ENCODE measurements at places on chromosomes 12 and 14.
A peak's percentile ranks its signal among the peaks of the same experiment; 100 is the strongest.

- H3K27me3 ChIP-seq = no peaks in the 10 kb centered on the region
- no peak overlapping the region for H3K4me3 ChIP-seq
- no peaks in the 10 kb centered on the region for H3K36me3 ChIP-seq
- no peak for DNase-seq
- no peaks in the 10 kb centered on the region for H3K4me1 ChIP-seq
- no peak overlapping the region for H3K27ac ChIP-seq
Measured at GRCh38 chr14:100215330-100215885, 23.5 kb upstream of the YY1 start.

DNA sequence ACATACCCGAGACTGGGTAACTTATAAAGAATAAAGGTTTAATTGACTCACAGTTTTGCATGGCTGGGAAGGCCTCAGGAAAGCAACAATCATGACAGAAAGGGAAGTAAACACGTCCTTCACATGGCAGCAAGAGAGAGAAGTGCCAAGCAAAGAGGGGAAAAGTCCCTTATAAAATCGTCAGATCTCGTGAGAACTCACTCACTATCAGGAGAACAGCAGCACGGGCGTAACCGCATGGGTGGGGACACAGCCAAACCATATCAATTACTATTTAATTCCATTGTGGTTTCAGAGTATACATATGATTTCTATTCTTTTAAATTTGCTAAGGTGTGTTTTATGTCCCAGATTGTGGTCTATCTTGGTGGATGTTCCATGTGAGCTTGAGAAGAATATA, 117.9 kb downstream of the SCAF11 start:
- no peak overlapping the region for H3K4me3 ChIP-seq
- H3K27me3 ChIP-seq = no peaks in the 10 kb centered on the region
- H3K36me3 ChIP-seq = 0 out of 2 replicates have a peak, but pooled peaks cover 6% of the 10 kb centered on the region
- H3K4me1 ChIP-seq = 0 out of 2 replicates have a peak, but pooled peaks cover 10% of the 10 kb centered on the region
- no peak overlapping the region for H3K27ac ChIP-seq

- no peaks in the 10 kb centered on the region for H3K36me3 ChIP-seq
- DNase-seq = no peak
- no peaks in the 10 kb centered on the region for H3K4me1 ChIP-seq
- H3K27ac ChIP-seq = no peak overlapping the region
- no peaks in the 10 kb centered on the region for H3K27me3 ChIP-seq
Measured at GRCh38 chr12:124361074-124361970, 66.4 kb downstream of the RFLNA start.

DNA sequence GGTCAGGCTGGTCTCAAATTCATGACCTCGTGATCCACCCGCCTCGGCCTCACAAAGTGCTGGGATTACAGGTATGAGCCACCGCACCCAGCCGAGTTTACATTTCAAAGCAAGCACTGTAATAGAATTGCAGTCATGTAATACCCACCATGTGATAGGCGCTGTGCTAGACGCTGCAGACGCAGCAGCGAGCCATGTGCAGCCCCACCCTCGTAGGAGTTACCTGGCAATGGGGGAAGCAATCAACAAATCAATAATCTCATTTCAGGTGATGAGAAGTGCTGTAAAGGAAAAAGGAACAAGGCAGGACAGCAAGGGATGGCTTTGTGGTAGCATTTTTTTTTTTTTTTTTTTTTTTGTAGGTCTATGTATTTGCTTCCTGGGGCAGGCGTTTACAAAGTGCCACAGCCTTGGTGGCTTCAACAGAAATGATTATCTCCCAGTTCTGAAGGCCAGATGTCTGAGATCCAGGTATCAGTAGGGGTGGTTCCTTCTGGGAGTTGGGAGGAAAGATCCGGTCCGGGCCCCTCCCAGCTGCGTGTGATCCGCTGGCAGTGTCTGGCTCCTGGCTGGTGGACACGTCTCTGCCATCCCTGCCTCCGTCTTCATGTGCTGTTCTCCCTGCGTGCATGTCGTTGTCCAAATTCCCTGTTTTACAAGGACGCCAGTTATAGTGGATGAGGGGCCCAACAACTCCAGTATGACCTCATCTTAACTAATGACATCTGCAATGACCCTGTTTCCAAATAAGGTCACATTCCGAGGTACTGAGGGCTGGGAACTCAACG, 72.8 kb downstream of the TNFAIP2 start:
- no peak for DNase-seq
- no peaks in the 10 kb centered on the region for H3K36me3 ChIP-seq
- H3K4me3 ChIP-seq = no peak overlapping the region
- H3K4me1 ChIP-seq = no peaks in the 10 kb centered on the region

DNA sequence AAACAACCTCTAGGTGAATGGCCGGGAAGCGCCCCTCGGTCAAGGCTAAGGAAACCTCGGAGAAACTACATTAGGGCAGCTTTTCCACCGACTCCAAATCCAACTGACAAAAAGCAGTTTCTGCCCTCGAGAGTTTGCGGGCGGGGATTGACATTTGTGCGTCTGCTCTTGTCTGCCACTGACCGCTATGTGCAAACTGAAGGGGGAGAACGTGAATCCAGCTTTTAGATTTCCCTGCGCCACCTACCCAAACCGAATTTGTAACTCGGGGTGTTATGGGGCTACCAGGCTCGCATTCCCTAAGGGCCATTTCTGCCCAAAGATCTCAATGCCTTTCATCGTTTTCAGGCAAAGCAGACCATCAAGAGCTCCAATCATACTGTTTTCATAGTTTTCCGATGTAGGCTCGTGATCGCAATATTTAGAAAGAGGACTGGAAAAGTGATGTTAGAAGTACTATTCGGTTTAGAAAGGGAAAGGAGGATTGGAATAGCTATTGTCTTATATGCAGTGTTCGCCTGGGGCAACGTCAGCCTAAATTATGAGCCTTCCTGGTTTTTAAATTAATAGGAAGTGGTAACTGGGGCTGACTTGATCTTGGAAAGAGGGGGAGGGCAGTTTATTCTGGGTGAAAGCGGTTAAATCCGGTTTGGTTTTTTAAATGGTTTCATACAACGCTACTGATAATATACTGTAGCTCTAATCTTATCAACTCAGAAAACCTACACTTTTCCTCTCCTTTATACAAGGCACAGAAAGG, 45.4 kb downstream of the BCAT1 start:
- no peak overlapping the region for H3K27ac ChIP-seq
- DNase-seq = no peak
- H3K4me1 ChIP-seq = no peaks in the 10 kb centered on the region
- H3K4me3 ChIP-seq = no peak overlapping the region
- no peaks in the 10 kb centered on the region for H3K36me3 ChIP-seq
- H3K27me3 ChIP-seq = no peaks in the 10 kb centered on the region

GRCh38 chr14:99884834-99885648, 91.8 kb downstream of the EML1 start:
- H3K27ac ChIP-seq = no peak overlapping the region
- no peaks in the 10 kb centered on the region for H3K36me3 ChIP-seq
- no peaks in the 10 kb centered on the region for H3K4me1 ChIP-seq
- peak; percentile 40 for DNase-seq

DNA sequence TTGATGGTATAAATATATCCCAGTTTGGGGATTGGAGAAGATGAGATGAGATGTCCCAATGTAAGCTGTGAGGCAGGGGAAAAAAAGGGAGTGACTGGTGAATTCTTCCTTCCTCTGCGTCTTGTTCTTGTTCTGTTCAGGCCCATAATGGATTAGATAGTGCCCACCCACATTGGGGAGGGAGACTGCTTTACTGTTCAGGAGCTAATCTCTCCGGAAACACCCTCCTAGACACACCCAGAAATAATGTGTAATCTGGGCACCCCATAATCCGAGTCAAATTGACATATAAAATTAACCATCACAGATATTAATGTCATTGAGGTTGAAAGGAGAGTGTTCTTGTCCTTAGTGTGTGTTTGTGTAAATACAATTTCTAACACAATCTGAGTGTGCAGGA, 29.3 kb downstream of the ETV6 start:
- H3K4me3 ChIP-seq = no peak overlapping the region
- H3K27ac ChIP-seq = no peak overlapping the region
- H3K4me1 ChIP-seq = 0 out of 2 replicates have a peak, but pooled peaks cover 5% of the 10 kb centered on the region

GRCh38 chr12:124490584-124491305, 76.7 kb downstream of the NCOR2 start:
- H3K27ac ChIP-seq = no peak overlapping the region
- H3K36me3 ChIP-seq = no peaks in the 10 kb centered on the region
- no peak overlapping the region for H3K4me3 ChIP-seq
- no peaks in the 10 kb centered on the region for H3K4me1 ChIP-seq

DNA sequence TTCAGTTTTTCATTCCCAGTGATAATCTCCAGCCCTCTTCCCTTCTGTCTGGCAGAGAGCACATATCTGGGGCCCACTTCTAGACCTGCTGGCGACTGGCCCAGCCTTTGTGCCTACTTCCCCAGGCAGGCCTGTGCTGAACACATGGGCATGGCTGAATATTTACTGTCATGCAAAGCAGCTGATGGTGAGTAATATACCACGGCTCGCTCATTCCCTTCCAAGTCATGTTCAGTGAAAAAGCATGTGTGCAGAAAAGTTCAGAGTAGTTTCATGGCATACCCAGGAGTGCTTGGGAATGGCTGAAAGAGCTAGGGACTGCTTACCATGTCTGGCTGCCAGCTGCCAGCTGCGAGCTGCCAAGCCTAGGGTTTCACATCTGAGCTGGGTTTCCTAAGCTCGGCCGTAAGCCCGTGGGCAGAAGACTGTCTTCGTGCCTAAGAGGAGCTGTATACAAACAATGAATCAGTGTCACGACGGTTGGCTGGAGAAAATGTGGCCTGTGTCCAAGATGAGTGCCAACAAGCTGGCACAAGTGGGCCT, 179.9 kb upstream of the PELI2 start:
- DNase-seq = no peak
- H3K27ac ChIP-seq = no peak overlapping the region
- no peaks in the 10 kb centered on the region for H3K4me1 ChIP-seq
- H3K27me3 ChIP-seq = no peaks in the 10 kb centered on the region

DNA sequence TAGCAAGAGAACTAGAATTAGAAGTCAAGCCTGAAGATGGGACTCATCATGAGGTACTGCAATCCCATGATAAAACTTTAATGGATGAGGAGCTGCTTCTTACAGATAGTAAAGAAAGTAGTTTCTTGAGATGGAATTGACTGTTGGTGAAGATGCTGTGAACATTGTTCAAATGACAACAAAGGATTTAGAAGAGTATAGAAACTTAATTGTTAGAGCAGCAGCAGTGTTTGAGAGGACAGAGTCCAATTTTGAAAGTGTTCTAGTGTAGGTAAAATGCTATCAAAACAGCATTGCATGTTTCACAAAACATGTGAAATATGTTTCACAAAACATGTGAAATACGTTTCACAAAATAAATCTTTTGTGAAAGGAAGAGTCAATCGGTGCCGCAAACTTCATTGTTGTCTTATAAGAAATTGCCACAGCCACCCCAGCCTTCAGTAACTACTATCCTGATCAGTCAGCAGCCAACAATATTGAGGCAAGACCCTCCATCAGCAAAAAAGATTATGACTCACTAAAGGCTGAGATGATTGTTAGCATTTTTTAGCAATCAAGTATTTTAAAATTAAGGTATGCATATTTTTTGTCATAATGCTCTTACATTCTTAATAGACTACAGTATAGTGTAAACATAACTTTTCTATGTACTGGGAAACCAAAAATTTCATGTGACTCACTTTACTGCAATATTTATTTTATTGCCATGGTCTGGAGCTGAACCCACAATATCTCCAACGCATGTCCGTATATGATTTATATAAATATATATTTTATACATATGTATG, 173.4 kb upstream of the BMP4 start:
- no peaks in the 10 kb centered on the region for H3K27me3 ChIP-seq
- no peak overlapping the region for H3K4me3 ChIP-seq
- H3K27ac ChIP-seq = no peak overlapping the region
- no peak for DNase-seq

DNA sequence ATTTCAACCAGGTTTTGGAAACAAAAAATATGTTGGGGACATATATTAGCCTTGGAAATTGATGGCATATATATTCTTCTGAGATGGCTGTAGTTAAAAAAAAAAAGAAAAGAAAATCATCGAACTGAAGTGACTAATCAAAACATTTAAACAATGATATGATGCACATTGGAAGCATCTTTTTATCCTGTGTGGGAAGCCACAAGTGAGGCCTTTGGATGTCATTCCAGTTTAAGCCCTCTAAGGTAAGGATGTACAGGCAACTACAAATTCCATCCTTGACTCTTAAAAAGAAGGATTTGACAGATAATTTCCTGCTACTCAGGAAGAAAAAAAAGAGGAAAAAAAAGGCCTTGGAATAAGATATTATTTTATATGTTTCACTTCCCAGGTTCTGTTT, 9.6 kb upstream of the PTPRB start:
- H3K4me1 ChIP-seq = 0 out of 2 replicates have a peak, but pooled peaks cover 11% of the 10 kb centered on the region
- DNase-seq = no peak
- no peak overlapping the region for H3K27ac ChIP-seq
- H3K4me3 ChIP-seq = no peak overlapping the region

GRCh38 chr12:5585178-5585577, 153.3 kb downstream of the NTF3 start:
- no peaks in the 10 kb centered on the region for H3K36me3 ChIP-seq
- no peak overlapping the region for H3K27ac ChIP-seq
- no peaks in the 10 kb centered on the region for H3K4me1 ChIP-seq
- DNase-seq = no peak
- H3K27me3 ChIP-seq = no peaks in the 10 kb centered on the region

DNA sequence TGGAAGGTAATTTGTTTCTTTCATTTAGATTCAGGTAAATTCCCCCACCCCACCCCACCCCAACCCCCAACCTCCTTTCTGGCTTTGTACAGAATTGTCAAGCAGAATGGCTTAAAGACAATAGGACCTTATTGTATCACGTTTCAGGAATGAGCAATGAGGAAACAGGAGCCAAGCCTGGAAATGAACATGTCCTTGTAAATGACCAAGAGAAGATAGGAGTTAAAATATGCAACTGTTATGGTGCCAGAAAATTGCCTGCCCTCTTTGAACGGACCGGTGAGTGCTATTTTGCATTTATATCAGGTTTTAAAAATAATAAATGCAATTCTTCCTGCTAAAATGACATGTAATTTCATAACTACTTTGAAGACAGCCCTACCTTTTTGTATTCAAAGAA, 141.6 kb upstream of the PELI2 start:
- DNase-seq = no peak
- H3K4me1 ChIP-seq = no peaks in the 10 kb centered on the region
- H3K27ac ChIP-seq = no peak overlapping the region
- no peaks in the 10 kb centered on the region for H3K36me3 ChIP-seq
- H3K4me3 ChIP-seq = no peak overlapping the region
- no peaks in the 10 kb centered on the region for H3K27me3 ChIP-seq

DNA sequence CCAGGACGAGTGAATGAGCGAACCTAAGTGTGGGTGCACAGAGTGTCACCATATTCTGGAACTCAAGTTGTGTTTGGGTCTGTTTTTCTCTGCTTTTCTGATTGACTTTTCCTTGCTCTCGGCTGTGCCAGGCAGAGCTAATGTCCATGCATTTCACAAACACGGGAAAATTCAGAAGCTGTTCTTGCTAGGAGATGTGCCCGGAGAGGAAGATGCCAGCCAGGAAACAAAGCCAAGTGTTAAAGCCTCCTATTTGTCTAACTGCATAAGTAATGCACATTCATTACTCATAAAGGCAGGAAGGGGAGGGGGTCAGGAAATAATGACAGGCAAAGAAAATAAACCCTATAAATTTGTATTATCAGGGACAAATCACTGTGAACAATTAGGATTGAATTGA, 250.4 kb upstream of the SFSWAP start:
- peaks cover 2% of the 10 kb centered on the region for H3K27me3 ChIP-seq
- no peak overlapping the region for H3K27ac ChIP-seq
- H3K36me3 ChIP-seq = no peaks in the 10 kb centered on the region
- H3K4me1 ChIP-seq = no peaks in the 10 kb centered on the region
- no peak for DNase-seq
- H3K4me3 ChIP-seq = no peak overlapping the region

- H3K4me3 ChIP-seq = no peak overlapping the region
- no peak for DNase-seq
- no peak overlapping the region for H3K27ac ChIP-seq
- no peaks in the 10 kb centered on the region for H3K4me1 ChIP-seq
- no peaks in the 10 kb centered on the region for H3K36me3 ChIP-seq
Measured at GRCh38 chr12:129753586-129753985, 150.2 kb downstream of the TMEM132D start.

Measured in MM.1S (cell line).